ENCODE measurements at places on chromosomes 4 and X. TPM values are rescaled to one million over a fixed set of nuclear protein-coding genes. Genes with fewer than 3 reads are reported as not detected.

- no peak for DNase-seq
- H3K27ac ChIP-seq = no peak overlapping the region
- H3K27me3 ChIP-seq = no peaks in the 10 kb centered on the region
- no peak overlapping the region for H3K4me3 ChIP-seq
- H3K4me1 ChIP-seq = peaks cover 4% of the 10 kb centered on the region
Measured at GRCh38 chr4:20428436-20429160, 176.9 kb downstream of the SLIT2 start.

GRCh38 chr4:163448540-163449203, 24.9 kb downstream of the TKTL2 start:
- H3K4me3 ChIP-seq = no peak overlapping the region
- H3K36me3 ChIP-seq = no peaks in the 10 kb centered on the region
- no peak for DNase-seq
- no peaks in the 10 kb centered on the region for H3K4me1 ChIP-seq
- no peak overlapping the region for H3K27ac ChIP-seq

GRCh38 chr4:72876946-72877345, 192.6 kb downstream of the COX18 start:
- no peak overlapping the region for H3K27ac ChIP-seq
- no peaks in the 10 kb centered on the region for H3K27me3 ChIP-seq
- H3K36me3 ChIP-seq = no peaks in the 10 kb centered on the region
- peak; percentile 56 for DNase-seq
- H3K4me3 ChIP-seq = no peak overlapping the region

GRCh38 chr4:188305690-188306089, 166.4 kb downstream of the TRIML1 start:
- no peaks in the 10 kb centered on the region for H3K27me3 ChIP-seq
- H3K27ac ChIP-seq = no peak overlapping the region
- no peaks in the 10 kb centered on the region for H3K4me1 ChIP-seq
- DNase-seq = no peak
- no peak overlapping the region for H3K4me3 ChIP-seq

The FRG2 gene
- not detected for polyA plus RNA-seq

- no peaks in the 10 kb centered on the region for H3K36me3 ChIP-seq
- no peak for DNase-seq
- no peak overlapping the region for H3K4me3 ChIP-seq
- no peak overlapping the region for H3K27ac ChIP-seq
Measured at GRCh38 chrX:107154787-107155620, 36.4 kb upstream of the RBM41 start.

The TCP11X2 gene
- not detected for polyA plus RNA-seq

DNA sequence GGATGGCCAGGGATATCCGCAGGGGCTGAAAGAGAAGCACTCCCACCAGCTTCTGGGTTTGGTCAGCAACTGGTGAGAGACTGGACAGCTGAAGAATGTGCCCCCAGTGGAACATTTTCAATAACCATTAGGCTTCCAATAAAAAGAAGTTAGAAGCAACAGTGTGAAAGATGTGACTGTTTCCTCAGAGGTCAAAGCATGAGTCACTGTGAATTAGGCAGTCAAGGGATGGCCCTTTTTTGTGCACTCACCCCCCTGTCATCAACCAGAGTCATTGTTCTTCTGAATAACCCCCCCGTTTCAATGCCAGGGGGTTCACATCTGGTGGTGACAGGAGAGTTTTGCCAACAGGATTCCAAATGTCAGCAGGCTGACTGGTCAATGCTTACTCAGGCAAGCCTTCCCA, 74.6 kb upstream of the SH3RF1 start:
- peaks cover 14% of the 10 kb centered on the region for H3K4me1 ChIP-seq
- no peak for DNase-seq
- H3K27me3 ChIP-seq = no peaks in the 10 kb centered on the region
- H3K27ac ChIP-seq = no peak overlapping the region
- H3K36me3 ChIP-seq = no peaks in the 10 kb centered on the region
- H3K4me3 ChIP-seq = no peak overlapping the region

GRCh38 chr4:15294832-15295231, 133.0 kb upstream of the C1QTNF7 start:
- no peaks in the 10 kb centered on the region for H3K36me3 ChIP-seq
- H3K27me3 ChIP-seq = no peaks in the 10 kb centered on the region
- H3K4me1 ChIP-seq = no peaks in the 10 kb centered on the region

The LONRF3 gene
- 1.4 TPM for polyA plus RNA-seq

DNA sequence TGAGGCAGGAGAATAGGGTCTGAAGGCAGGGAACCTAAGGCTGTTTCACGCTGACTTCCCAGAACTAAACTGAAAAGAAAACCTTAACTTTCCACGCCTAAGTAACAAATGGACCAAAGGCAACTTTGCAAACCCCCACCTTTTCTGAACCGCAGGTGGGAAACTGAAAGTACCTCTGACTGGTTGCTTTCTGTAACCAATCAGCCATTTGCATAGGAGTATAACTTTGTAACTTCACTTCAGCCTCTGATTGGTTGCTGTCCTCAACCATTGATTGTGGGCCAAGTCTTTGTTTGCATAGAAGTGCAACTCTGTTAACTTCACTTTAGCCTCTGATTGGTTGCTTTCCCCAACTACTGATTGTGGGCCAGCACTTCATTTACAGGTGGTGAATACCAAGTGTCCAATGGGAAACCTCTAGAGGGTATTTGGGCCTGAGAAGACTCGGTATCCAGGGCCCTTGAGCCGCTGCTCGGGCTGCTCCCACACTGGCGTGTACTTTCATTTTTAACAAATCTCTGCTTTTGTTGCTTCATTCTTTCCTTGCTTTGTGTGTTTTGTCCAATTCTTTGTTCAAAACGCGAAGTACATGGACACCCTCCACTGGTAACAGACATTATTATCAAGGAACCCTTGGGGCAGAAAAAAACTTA, 121.6 kb upstream of the CBR4 start:
- peaks cover 17% of the 10 kb centered on the region for H3K4me1 ChIP-seq
- H3K36me3 ChIP-seq = no peaks in the 10 kb centered on the region
- H3K4me3 ChIP-seq = no peak overlapping the region
- no peaks in the 10 kb centered on the region for H3K27me3 ChIP-seq
- H3K27ac ChIP-seq = no peak overlapping the region

GRCh38 chr4:142539796-142540482, 306.2 kb downstream of the INPP4B start:
- no peaks in the 10 kb centered on the region for H3K36me3 ChIP-seq
- H3K27me3 ChIP-seq = no peaks in the 10 kb centered on the region
- no peak for DNase-seq
- no peak overlapping the region for H3K4me3 ChIP-seq
- no peaks in the 10 kb centered on the region for H3K4me1 ChIP-seq

The NUP54 gene
- 21.7 TPM for polyA plus RNA-seq

The IRS4 gene
- polyA plus RNA-seq = not detected

DNA sequence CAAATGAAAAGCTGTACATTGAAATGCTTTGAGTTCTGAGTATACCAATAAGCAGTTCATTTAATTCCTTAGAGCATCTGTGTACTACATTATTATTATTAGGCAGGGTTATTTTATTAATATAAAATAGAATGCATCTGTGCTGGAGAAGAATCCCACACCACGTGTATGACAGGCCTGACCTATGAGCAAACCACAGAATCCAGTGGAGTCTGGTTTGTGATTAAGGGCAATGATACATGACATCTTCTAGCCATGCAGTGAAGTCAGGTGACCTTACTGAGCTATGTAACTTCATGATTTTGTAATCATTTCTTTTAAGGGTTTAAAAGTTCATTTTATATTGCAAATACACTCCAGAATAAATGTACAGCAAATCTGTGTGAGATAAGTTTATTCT, 1165.0 kb upstream of the TENM3 start:
- no peaks in the 10 kb centered on the region for H3K4me1 ChIP-seq
- no peaks in the 10 kb centered on the region for H3K36me3 ChIP-seq
- H3K27me3 ChIP-seq = no peaks in the 10 kb centered on the region
- H3K4me3 ChIP-seq = no peak overlapping the region
- DNase-seq = no peak

DNA sequence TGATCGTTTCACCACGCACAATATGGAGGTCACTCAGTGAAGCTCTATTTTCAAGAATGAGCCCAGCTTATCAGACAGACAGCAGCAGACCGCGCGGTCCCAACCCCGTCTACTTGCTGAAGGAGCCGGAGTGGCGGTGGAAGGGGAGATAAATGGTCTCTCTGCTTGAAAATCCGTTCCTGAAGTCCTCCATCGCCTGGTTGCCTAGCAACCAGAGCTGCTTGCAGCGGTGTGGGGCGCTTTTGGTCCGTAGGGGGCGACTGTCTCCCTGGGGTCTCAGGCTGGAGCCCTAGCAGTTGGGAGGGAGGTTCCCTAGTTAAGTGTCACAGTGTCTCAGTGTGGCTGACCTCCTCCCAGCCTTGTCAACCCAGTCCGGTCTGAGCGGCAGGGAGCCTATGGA, 8.3 kb upstream of the DLG3 start:
- no peaks in the 10 kb centered on the region for H3K36me3 ChIP-seq
- no peaks in the 10 kb centered on the region for H3K4me1 ChIP-seq
- DNase-seq = no peak
- H3K27me3 ChIP-seq = peaks cover 3% of the 10 kb centered on the region
- no peak overlapping the region for H3K4me3 ChIP-seq

DNA sequence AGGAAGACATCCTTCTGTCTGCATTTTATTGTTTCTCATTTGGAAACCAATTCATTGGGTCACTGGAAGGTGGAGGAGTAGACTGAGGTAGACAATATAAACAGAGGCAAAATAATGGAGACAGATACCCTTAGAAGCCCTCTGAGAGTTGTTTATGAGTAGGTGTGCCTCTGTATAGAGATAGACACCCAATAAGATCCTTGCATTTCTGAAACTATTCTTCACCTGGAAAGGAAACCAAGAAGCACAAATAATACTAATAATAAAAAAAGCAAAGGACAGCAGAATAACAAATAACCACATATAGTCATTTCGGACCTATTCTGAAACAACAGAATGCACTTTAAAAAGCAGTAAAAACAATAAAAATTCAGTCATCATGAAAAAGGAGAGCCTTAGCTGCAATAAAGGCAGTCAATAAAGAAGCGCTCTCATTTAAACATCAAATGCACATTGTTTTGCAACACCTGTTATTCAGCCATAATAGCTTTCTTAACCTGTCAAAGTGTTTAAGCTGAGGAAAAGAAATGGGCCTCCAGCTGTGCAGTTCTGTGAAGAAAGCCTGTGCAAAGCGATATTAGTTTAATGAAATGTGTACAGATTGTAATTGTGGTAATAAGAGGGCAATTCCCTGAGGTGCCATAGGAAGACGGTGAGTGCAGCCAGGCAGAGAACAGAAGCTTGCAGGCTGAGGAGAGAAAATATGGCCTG, 904.2 kb downstream of the STPG2 start:
- no peak for DNase-seq
- H3K4me3 ChIP-seq = no peak overlapping the region
- H3K27ac ChIP-seq = no peak overlapping the region
- H3K4me1 ChIP-seq = no peaks in the 10 kb centered on the region
- H3K27me3 ChIP-seq = no peaks in the 10 kb centered on the region

- no peak overlapping the region for H3K4me3 ChIP-seq
- no peaks in the 10 kb centered on the region for H3K4me1 ChIP-seq
- DNase-seq = no peak
- no peak overlapping the region for H3K27ac ChIP-seq
Measured at GRCh38 chrX:42093756-42094155, 170.4 kb upstream of the CASK start.

DNA sequence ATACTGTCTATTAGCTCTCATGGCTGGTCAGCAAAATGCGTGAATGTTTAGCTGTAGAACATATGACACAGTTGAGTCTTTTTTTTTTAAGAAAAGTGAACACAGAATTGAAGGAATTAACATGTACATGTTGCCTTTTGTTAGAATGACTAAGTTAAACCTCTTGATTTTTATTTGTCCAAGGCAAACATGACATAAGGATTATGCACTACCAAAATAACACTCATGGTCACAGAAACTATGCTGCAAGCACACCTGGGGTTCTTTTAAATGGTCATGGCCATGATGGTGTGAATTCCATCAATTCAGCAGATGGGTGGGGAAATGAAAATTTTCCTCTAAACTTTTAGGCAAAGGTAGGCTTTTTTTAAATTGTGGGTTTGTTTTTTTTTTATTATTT, 80.1 kb upstream of the CXCL13 start:
- no peak overlapping the region for H3K27ac ChIP-seq
- no peaks in the 10 kb centered on the region for H3K4me1 ChIP-seq
- no peaks in the 10 kb centered on the region for H3K27me3 ChIP-seq
- no peak overlapping the region for H3K4me3 ChIP-seq
- no peaks in the 10 kb centered on the region for H3K36me3 ChIP-seq

The FAM114A1 gene
- polyA plus RNA-seq = 8.0 TPM

DNA sequence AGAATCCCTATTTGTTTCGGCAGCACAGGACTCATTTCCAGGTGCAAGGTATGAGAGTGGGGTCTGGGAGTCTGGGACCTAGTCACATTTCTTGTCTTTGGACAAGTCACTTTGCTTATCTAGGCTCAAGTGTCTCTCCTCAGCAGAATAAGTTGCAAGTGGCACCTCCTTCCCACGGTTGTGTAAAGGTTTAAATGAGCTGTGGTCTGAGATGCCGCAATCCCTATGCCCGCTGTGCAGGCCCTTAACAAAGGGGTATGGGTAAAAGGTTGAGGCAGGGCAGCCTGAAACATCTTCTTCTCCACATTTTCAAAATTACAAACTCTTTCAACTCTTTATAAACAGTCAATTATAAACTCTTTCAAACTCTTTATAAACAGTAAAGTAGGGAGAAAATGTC, 93.7 kb downstream of the RTL5 start:
- H3K4me3 ChIP-seq = no peak overlapping the region
- H3K27me3 ChIP-seq = peaks cover 5% of the 10 kb centered on the region
- H3K4me1 ChIP-seq = no peaks in the 10 kb centered on the region
- H3K36me3 ChIP-seq = no peaks in the 10 kb centered on the region

The SOD3 gene
- polyA plus RNA-seq = 21.2 TPM

DNA sequence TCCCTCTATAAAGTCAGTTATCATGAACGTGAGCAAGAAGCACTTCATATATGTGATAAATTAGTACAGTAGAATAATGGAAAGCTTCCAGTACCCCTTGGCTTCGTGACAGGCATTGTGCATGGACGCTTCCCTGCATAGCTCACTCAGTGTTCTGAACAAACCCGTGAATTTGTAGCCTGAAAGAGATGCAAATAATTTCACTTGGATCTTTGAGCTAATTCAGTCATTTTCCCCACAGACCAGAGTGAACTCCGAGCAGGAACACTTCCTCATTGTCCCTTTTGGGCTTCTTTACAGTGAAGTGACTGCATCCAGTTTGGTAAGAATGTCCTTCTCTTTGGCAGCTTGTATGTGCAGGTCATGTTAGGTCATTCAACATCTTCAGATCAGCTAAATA, 50.1 kb downstream of the ADD1 start:
- H3K4me3 ChIP-seq = no peak overlapping the region
- H3K27me3 ChIP-seq = no peaks in the 10 kb centered on the region
- DNase-seq = no peak
- H3K36me3 ChIP-seq = peaks cover 2% of the 10 kb centered on the region
- no peak overlapping the region for H3K27ac ChIP-seq
- no peaks in the 10 kb centered on the region for H3K4me1 ChIP-seq

- no peak overlapping the region for H3K4me3 ChIP-seq
- peak overlapping the region; percentile 57 for H3K27ac ChIP-seq
- no peaks in the 10 kb centered on the region for H3K36me3 ChIP-seq
- no peaks in the 10 kb centered on the region for H3K27me3 ChIP-seq
- H3K4me1 ChIP-seq = peaks cover 19% of the 10 kb centered on the region
- DNase-seq = no peak
Measured at GRCh38 chr4:73608689-73609594, 11.3 kb downstream of the RASSF6 start.

GRCh38 chr4:158964728-158965124, 138.2 kb upstream of the RAPGEF2 start:
- no peaks in the 10 kb centered on the region for H3K4me1 ChIP-seq
- DNase-seq = no peak
- H3K4me3 ChIP-seq = no peak overlapping the region
- H3K36me3 ChIP-seq = no peaks in the 10 kb centered on the region
- no peak overlapping the region for H3K27ac ChIP-seq
- H3K27me3 ChIP-seq = no peaks in the 10 kb centered on the region
